Left ventricle myocardium superior (tissue), 1 donor: ENCODE measurements at places on chromosomes 4 and X. TPM values are rescaled to one million over a fixed set of nuclear protein-coding genes. Genes with fewer than 3 reads are reported as not detected.

ASB5 gene
- total RNA-seq = 3.1 TPM

CCNA2 gene
- 0.82 TPM for total RNA-seq

LRP2BP gene
- total RNA-seq = 2.4 TPM

NSG1 gene
- total RNA-seq = 12.2 TPM

TRAM1L1 gene
- 0.45 TPM for total RNA-seq

LARP7 gene
- 64.1 TPM for total RNA-seq

KCND1 gene
- 0.47 TPM for total RNA-seq

TLR2 gene
- 4.0 TPM for total RNA-seq

GRIA2 gene
- total RNA-seq = not detected

NKX3-2 gene
- not detected for total RNA-seq

SSX7 gene
- total RNA-seq = not detected

ITIH6 gene
- not detected for total RNA-seq

ESX1 gene
- total RNA-seq = not detected

TBC1D14 gene
- 40.4 TPM for total RNA-seq

SLC6A14 gene
- not detected for total RNA-seq

GPC3 gene
- 4.2 TPM for total RNA-seq

NOX1 gene
- total RNA-seq = not detected

SNCA gene
- 4.6 TPM for total RNA-seq

USP51 gene
- total RNA-seq = 1.5 TPM

CTSO gene
- 6.2 TPM for total RNA-seq

RTL3 gene
- total RNA-seq = 0.15 TPM
